ENCODE measurements at places on chromosomes 12 and 14.

DNA sequence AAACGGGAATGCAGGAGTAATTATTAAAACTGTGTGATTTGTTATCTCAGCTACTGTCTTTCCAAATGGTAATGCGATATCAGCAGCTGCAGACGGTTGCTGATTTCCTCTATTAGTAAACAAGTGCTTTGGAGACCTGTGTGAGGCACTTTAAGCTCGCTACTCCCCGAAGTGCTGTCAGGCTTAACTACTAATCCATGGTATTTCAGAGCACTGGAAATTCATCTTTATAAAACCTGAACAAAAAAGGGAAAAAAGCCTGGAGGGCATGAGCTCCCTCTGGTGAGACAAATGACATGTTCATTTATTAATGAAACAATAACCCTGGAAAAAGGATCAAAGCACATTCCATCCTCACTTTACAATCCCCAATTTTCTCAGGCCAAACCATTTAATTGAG, 143.6 kb upstream of the OTX2 start:
- DNase-seq, result no peak

GRCh38 chr12:109555431-109556315, 17.6 kb downstream of the MMAB start:
- no peak for DNase-seq

DNA sequence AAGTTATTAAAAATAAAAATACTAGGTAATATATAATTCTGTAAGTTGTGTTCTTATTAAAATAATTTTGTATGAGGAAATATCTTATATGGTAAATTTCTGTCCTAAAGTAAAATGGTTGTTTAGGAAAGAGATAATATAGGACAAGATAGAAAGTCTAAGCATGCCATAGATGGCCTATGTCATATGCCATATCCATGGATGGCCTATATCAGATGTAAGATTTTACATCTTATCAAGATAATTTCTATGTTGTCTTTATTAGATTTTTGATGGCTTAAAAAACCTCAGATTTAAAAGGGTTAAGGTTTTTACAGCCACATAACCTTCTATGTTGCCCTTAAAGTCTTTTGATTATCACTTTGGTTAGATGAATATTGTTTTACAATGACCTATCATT, 52.6 kb downstream of the CATSPERB start:
- DNase-seq, result no peak

- DNase-seq, result no peak
Measured at GRCh38 chr12:4443616-4444015, 2.0 kb downstream of the FGF6 start.

GRCh38 chr12:89999699-90000505, 291.3 kb upstream of the ATP2B1 start:
- no peak for DNase-seq

GRCh38 chr12:49138587-49138986, 7.4 kb upstream of the TUBA1B start:
- DNase-seq, result no peak

DNA sequence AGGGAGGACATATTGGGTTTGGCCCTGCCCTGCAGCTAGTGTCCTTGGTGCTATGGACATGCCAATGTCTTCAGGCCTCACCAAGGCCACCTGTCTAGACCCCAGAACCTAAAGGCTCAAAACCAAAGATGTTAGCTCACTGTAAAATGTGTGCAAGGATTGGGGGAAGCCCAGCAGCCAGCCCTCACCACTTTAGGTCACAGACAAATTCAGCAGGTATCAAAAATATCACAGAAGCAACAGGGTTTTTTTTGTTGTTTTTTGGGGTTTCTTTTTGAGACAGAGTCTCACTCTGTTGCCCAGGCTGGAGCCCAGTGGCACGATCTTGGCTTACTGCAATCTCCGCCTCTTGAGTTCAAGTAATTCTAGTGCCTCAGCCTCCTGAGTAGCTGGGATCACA, 29.0 kb upstream of the NINJ2 start:
- no peak for DNase-seq

GRCh38 chr12:80659512-80660063, 47.8 kb upstream of the MYF6 start:
- no peak for DNase-seq

DNA sequence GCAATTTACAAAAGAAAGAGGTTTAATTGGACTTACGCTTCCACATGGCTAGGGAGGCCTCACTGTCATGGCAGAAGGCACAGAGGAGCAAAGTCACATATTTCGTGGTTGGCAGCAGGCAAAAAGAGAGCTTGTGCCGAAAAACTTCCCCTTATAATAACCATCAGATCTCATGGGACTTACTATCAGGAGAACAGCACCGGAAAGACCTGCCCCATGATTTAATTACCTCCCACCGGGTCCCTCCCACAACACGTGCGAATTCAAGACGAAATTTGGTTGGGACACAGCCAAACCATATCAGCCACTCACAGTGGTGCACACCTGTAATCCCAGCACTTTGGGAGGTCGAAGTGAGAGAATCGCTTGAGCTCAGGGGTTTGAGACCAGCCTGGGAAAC, 68.5 kb downstream of the FBXL14 start:
- no peak for DNase-seq

- DNase-seq, result no peak
Measured at GRCh38 chr12:122869207-122869973, 26.5 kb downstream of the VPS37B start.

DNA sequence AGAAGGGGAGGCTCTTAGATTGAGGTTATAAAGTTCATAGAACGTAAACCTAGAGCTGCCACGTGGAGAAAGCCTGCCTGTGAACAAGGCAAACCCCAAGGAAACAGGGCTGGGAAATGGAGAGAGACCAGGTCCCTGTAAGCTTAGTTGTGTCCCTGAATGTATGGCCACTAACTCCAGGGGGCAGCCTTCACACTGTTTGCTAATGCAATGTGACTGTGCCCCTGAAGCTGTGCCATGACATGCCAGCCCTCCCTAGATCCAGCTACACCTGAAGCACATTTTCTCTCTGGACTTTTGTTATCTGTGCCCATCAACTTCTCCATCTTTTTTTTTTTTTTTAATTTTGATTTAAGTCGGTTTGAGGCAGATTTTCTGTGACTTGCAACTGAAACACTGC, 60.6 kb upstream of the TMCC3 start:
- DNase-seq, result no peak

DNA sequence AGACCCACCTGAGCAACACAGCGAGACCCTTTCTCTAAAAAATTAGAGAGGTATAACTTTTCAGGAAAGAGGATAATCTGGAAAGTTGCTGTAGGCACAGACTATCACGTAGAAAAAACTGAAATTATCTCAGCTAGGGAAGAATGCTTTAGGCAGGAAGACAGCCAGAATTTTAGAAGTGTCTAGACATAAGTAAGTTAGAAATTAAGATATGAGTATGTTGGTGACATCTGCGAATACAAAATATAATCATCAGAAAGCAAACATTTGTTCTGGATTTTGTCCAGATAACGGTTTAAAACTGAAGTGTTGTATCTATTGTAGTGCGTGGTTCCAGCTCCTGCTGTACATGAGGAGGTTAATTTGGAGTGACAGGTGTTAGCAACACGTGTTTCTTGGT, 123.2 kb downstream of the FBXL14 start:
- no peak for DNase-seq

DNA sequence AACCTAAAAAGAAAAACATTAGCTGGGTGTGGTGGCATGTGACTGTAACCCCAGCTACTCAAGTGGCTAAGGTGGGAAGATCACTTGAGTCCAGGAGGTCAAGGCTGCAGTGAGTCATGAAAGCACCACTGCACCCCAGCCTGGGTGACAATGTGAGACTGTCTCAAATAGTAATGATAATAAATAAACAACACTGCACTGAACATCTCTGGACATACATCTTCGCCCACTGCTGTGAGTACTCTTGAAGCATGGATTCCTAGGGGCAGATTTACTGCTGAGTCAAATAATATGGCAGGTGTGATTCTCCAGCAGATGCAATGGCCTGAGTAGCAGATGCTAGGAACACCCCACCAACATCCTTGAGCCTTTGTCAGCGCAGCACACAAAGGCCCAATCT, 23.6 kb downstream of the ABCB9 start:
- no peak for DNase-seq

DNA sequence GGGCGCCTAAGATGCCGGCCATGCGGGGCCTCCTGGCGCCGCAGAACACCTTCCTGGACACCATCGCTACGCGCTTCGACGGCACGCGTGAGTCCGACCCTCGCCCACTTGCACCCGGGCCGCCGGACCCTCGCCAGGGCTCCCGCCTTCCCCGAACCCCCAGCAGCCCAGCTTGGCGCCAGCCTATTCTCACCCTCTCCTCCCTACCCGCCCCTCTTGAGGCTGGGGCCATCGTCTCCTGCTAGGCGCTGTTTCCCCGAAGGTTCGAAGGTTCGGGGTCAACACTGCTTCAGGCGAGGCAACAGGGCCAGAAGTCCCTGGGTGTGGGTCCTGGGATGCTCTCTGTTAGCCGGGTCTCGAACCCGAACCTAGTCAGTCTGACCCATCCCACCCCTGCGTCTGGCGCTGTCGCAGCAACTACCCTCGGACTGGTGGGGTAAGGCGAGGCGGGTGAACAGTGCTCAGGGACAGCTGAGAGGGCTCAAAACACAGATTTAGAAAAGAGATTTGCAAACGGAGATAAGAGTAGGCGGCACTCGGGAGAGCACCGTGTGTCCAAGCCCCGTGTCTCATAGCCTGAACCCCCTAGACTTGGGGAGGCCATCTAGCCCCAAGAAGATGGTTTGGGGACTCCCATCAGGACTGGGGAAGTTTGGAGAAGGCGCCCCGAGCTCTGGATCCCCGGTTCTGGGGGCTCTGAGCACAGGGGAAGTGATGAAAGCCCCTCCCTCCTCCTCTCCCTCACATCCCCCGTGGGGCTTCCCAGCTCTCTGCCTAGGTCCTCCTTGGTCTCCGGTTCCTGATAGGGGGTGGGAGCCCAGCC, 787 bp downstream of the KCNH3 start:
- peak; percentile 25 for DNase-seq

GRCh38 chr14:81302638-81303037, 81.9 kb upstream of the GTF2A1 start:
- DNase-seq, result no peak

DNA sequence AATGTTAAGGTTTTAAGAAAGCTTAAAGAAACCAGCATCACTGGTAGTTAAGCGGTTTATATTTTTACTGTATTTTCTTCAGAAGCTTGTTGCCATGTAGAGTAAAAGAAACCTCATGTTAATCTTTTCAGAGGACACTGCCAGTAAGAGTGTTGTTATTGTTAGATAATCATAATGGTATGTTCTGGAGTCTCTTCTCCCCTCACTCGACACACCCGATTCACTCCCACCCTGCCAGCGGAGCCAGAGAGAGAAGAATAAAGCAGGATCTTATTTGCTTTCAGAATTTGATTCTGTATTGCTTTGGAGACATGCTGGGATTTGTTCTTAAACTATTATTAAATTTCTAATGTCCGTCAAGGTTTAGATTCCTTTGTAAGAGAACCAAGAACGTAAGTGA, 113.7 kb downstream of the SAMD4A start:
- no peak for DNase-seq

Measured in left ventricle myocardium superior (tissue), 1 donor.